ENCODE measurements at places on chromosomes 2 and 18.

- no peak for DNase-seq
Measured at GRCh38 chr2:175461839-175462238, 280.3 kb upstream of the ATP5MC3 start.

GRCh38 chr2:121837591-121837990, 82.1 kb downstream of the TSN start:
- DNase-seq: no peak

DNA sequence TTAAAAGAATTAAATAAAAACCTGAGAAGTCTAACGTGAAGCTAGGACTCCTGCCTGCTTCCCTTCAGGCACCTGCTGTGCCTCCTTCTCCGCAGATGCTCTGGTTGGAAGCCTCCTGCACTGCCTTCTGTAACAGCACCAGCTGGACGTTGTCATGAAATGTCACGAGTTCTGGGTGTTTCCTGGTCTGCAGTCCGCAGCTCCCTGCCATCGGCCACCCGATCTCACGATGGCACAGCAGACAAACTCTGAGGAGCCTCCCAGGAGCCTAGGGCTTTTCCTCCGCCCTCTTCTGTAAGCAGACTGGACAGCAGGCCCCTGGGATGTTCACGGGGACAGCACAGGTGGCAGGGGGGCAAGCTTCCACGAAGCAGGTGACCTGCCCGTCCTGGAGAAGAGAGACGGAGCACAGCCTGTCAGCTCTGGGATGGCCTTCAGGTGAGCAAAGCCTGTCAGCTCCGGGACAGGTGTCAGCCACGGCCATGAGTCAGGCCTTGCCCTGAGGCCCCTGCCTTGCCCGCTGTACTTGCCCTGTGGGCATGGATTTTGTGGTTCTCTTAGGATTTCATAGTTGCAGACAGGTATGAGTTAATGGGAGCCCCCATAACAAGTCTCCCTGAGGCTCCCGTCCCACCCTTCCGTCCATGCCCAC, 110.3 kb downstream of the PXDN start:
- DNase-seq: no peak

DNA sequence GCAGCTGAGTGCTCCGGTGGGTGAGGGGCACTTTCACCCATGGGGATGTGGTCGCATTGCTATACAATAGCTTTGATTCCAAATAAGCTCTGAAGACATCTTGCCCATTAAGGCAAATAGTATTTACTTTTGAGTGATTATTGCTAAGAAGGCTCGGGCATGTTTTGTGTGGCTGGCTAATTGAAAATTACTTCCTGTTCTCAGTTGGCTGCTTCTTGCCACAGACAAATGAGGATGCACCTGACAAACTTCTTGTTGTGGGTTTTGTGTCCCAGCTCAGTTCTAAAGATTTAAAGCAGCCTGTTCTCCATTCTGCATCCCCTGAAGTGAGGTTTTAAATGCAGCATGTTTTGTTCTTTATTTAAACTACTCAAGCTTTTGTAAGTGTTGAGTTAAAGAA, 88.3 kb downstream of the KCNS3 start:
- DNase-seq: no peak

DNA sequence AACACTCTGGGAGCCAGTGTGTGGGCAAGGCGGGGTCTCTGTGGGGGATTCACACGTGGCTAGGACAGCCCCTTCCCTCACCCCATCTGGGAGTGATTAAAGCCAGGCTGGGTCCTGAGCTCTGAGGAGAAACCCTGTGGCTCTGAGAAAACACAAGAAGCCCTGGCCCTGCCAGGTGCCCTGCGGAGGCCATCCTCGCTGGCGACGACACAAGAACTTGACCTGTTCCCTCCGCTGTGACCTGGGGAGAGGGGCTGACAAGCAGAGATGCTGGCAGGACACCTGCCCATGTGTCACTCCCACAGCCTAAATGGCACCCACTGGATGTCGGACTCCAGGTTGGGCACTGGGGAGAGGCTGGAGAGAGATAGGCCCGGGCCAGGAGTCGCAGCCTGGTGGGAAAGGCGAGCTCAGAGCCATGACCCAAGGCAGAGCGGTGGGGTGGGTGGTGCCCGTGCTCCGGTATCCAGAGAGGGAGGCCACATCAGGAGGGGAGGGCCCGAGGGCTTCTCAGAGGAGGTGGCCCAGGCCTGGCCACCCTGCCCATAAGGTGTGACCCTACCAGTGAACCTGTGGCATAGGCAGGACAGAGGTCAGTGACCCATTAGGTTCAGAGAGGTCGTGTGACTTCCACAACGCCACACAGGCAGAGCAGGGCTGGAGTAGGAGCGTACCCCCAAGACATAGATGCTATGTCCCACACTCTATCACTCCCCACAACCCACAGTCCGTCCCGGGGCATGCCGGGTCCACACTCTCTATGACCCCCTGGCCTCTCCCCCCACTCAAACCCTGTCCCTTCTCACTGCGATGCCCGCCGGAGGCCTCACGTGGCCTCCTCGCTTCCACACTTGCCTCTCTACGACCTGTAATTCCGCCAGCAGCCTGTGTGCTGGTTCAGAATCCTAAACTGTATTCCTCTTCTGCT, 59.4 kb upstream of the HPCAL1 start:
- DNase-seq: no peak

DNA sequence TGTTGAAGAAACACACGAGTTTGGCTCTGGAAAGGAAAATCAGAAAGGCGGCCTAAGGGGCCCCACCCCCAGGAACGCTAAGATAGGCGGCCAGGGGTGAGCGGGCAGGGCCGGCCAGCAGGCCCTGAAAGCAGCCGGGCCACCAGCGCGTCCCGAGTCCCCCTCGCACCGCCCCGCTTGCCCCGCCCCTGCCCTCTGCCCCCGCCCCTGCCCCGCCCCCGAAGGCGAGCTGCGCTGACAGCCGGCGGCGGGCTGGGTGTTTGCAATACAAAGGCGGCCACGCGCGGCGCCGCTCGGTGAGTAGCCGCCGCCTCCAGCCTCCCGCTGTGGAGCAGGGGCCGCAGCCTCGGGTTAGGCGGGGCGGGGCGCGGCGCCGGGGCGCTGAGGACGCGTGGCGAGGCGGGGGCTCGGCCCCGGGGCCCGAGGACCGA, at the start of gene LPIN1:
LPIN1 (plus strand) TSS at position 257 of the 431 bp plus-strand sequence. CDS start 18,910 bp downstream, outside the sequence.
- DNase-seq: peak; percentile 86

DNA sequence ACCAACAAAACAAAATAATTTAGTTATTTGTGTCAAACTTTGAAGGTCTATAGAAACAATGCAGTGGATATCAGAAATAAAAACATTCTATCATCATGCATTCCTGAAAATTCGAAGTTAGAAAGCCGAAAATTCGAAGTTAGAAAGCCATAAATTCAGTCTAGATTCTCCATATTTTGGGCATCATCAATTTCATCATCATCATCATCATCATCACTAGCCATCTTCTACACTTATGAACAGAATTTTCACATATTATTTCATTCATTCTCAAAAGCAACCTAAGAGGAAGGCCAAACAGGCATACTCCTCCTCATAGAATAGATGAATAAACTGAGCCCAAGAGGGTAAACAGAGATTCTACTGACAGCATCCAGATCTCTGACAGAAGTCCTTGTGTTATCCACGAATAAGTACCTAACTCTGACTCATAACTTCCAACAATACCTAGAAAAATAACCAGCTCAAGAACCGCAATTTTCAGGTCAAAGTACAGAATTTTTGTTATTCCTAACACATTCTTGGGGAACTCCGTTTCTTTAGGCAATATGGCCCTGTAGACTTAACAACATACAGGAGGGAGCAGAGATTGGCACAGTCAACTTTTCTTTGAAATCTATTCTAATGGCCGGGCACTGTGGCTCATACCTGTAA, 84.7 kb downstream of the TCF4 start:
- no peak for DNase-seq

GRCh38 chr2:26735883-26736588, 28.0 kb upstream of the SLC35F6 start:
- DNase-seq: no peak

GRCh38 chr18:53798516-53798915, 426.0 kb downstream of the MBD2 start:
- no peak for DNase-seq

DNA sequence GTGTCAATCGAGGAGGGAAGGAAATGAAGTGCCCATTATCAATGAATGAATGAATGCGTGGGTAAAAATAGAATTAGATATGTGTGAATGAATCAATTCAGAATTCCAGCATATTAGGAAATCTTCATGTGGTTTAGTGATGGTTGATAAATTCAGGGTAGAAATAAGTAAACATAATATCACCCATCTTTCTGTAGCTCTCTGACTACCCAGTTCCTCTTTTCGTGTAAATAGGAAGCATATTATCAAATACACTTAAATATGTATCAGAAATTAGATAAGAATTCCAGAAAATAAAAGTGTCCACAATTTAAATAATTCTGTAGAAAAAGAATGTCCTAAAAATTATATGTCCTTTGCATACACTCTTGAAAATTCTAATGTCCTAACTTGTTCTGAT, 552.9 kb upstream of the LRATD1 start:
- DNase-seq: no peak

DNA sequence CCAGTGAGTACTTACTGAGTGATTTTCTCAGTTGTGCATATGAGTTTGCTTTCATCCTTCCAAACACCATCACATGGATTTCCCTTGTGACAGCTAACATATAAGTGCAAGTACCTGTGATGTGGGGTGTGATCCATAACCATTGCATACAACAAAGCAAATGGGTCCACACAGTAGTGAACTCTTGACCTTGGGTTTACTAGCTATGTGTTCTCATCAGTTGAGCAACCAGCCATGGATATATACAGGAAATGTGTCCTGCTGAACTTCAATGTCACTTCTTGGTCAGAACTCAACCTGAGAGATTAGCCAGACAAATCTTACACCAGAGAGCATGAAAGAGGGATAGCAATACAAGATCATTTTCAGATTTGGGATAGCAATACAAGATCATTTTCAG, 420.9 kb upstream of the KCNH7 start:
- no peak for DNase-seq

- no peak for DNase-seq
Measured at GRCh38 chr2:169782513-169782912, 16.2 kb upstream of the SSB start.

- DNase-seq: no peak
Measured at GRCh38 chr2:158189526-158189925, 87.8 kb downstream of the UPP2 start.

- no peak for DNase-seq
Measured at GRCh38 chr18:78406743-78407465, 572.7 kb upstream of the SALL3 start.

DNA sequence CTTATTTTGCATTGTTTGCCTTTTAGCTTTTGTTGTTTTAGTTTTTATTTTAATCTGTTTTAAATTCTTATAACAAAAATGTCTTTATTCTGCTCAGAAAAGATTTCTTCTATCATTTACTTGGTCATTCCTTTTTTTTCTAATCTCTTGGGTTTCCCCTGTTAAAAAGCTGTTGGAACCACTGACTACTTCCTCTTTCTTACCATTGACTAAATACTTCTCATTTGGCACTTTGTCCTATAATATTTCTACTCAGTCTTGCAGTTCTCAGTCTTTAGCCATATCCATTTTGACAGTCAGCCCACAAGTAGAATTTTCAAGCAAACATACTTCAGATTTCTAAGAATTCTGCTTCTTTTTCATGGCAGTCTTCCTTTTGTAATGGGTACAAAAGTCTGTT, 567.2 kb downstream of the SATB2 start:
- no peak for DNase-seq

DNA sequence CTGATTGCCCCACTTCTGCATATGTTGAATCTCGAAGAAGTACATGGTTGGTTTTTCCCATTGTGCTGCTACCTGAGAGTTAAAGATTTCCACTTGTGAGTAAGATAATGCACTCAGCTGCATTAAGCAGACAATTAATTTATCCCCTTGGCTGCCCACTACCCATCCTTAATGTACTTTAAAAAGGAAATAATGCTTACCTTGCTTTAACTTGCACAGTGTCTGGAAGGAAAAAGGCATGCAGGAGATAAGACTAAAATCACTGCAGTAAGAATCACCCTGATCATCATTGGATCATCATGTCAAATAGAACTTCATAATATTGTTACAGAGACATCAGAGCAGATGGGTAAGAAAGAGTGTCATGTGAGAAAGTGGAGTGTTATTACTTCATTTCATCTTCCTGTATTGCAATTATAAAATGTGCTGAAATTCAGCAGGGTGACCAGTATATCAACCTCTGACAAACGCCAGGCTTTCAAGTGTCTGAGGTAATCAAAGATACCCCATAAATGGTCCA, 207.3 kb upstream of the PIK3C3 start:
- no peak for DNase-seq

DNA sequence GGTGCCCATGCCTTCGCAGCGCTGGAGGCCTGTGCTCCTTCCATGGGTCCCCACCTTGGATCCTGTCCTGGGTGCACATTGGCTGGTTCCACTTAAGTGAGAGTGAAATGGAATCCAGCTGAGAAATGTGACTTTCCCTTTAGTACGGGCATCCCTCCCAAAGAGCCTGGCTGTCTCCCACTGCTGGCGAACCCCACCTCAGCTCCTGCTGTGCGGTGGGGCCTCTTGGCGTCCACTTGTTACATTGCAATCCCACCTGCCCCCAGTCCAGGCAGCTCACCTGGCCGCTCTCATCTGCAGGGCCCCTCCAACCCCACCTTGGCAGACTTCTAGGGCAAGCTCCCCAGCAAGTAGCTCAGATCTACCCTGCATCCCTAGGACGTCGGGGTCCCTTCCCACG, 35.5 kb upstream of the GNAL start:
- no peak for DNase-seq
